HT-29 (cell line): ENCODE measurements at places on chromosomes 12 and 14. TPM values are rescaled to one million over a fixed set of nuclear protein-coding genes. Genes with fewer than 3 reads are reported as not detected.
A peak's percentile ranks its signal among the peaks of the same experiment; 100 is the strongest.

DNA sequence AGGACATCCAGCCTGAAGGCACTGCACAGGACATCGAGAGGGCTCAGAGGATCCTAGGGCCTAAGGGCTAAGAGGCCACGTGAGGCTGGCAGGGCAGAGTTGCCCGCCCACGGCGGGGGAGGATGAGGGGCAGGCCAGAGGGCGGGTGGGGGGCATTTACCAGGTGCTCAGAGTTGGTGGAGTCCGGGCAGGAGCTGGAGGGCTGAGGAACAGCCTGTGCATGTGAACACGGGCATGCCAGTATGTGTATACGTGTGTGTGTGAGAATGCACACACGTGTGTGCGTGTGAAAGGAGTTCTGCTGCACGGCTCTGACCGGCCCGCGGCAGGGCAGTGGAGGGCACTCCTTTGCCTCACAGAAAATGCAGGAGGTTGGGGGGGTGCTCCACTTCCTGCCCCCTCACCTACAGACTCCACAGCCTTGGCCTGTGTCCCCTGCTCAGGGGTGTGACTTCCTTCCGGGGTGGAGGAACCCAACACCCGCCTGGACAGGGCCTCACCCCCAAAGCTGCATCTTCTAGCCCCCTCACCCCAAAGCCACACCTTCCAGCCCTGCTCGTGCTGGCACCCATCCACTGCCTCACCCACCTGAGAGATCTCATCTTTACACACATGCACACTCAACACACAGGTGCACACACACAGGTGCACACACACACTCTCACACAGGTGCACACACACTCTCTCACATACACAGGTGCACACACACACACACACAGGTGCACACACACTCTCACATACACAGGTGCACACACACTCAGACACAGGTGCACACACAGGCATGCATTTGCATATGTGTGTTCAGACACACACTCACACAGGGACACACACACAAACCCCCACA lies 11.8 kb upstream of the GPR132 start:
- no peak for DNase-seq

DNA sequence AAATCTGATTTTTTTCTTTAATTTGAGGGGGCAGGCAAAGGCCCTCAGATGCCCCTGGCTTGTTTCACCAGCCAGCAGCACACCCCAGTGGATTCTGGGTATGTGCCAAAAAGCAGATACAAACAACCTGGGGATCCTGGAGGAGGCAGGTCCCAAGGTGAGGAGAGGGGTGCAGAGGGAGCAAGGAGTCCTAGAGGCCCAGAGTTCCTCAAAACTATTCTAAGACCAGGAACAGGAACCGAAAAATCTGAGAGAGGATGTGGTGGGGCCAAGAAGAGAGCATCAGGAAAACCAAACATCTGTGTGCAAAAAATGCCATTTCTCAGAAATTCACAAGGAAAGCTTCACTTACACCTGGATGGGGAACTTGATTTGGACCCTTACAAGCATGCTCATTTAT lies 8.2 kb downstream of the KCNA5 start:
- no peak for DNase-seq

- peak; percentile 42 for DNase-seq
Measured at GRCh38 chr14:102930753-102931579, 8.5 kb downstream of the AMN start.

Gene TMEM132C
- not detected in 2 replicates for total RNA-seq

Gene RNASE7
- total RNA-seq: not detected in 2 replicates
